ENCODE measurements at places on chromosomes 11 and 22. TPM values are rescaled to one million over a fixed set of nuclear protein-coding genes. Genes with fewer than 3 reads are reported as not detected.

ADM2 gene
- total RNA-seq: not detected

SHANK3 gene
- total RNA-seq: 18.4 TPM

BLID gene
- total RNA-seq: 0.77 TPM

FAM118B gene
- 17.5 TPM for total RNA-seq

HSPB2 gene
- 5.2 TPM for total RNA-seq

BDNF gene
- not detected for total RNA-seq

CAPN5 gene
- total RNA-seq: 1.8 TPM
